Dorsolateral prefrontal cortex (tissue), 122 donors: ENCODE measurements at places on chromosomes 11 and 22. TPM values are rescaled to one million over a fixed set of nuclear protein-coding genes. Genes with fewer than 3 reads are reported as not detected.

DNA sequence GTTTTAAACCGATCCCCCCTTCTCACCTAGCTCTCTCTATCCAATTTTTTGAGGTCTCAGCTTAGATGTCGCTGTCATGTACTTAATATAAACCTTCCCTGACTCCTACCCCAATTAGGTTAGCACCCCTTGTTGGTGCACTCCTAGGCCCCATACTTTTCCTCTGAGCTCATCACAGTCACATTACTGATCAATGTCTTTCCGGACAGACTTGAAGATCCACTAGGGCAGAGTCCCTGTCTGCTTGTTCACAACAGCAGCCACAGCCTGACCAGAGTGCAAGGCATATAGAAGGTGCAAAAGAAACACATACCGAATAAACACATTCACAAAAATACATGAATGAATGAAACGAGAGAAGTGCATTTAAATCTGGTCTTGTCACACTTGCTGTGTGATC is 261.0 kb upstream of the NARS2 start:
- DNase-seq = no peak

DNA sequence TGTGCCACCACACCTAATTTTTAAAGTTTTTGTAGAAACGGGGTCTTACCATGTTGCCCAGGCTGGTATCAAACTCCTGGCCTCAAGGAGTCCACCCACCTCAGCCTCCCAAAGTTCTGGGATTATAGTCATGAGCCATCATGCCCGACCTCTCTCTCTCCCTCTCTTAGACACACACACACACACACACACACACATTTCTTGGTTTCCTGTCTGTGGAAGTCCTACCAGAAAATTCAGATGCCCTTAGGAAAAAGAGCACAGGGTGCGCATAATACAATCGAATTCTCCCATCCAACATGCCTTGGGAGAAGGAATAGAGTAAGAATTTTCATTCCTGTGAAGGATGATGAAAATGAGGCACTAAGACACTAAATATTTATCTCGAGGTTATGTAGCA is 10.4 kb downstream of the MICAL3 start:
- DNase-seq = no peak

- no peak for DNase-seq
These were observed 41.9 kb upstream of the PPP6R3 start for GRCh38 chr11:68418648-68419047.

- no peak for DNase-seq
These were observed 13.5 kb downstream of the NCF4 start for GRCh38 chr22:36874309-36874696.

KCNK4 gene
- total RNA-seq = 11.5 TPM

GRM5 gene
- total RNA-seq = 159 TPM

DNA sequence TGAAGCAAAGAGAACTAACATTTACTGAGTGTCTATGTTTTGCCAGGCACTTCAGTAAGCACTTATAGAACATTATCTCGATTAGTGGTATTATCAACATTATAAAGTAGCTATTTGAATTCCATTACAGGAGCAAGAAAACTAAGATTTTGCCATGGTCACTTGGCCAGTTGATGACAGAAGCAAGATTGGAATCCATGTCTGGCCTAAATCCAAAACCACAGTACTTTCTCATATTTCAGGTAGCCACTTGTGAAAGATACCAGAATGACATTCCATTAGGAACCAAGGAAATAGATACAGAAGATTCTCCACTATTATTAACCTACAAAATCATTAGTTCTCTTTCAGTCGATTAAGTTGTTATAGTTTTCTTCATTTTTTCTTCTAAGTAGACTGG is 691.0 kb upstream of the API5 start:
- DNase-seq = no peak

- DNase-seq = no peak
These were observed 57.8 kb downstream of the FAM181B start for GRCh38 chr11:82675838-82676237.

MMP7 gene
- total RNA-seq = not detected

MYBPC3 gene
- not detected for total RNA-seq

DNA sequence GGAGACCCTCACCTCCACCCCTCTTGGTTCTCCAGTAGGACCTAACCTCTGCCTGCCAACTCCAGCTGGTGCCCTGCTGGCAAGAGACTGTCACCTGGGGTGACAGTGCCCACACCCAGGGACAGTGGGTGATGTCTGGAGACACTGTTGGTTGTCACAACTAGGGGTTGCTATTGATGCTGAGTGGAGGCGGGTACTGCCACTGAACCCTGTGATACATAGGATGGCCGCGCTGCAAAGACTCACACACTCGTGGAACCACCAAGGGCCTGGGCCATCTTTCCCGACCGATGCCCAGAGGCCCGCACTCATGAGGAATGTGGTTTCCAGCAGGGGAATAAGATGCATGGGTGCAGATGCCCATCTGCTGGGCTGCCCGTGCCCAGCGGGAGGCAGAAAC is 143.2 kb downstream of the SHANK2 start:
- no peak for DNase-seq

MS4A6A gene
- total RNA-seq = 20.7 TPM

GRCh38 chr11:59767225-59767611 is 12.0 kb downstream of the STX3 start:
- DNase-seq = no peak

- DNase-seq = no peak
These were observed 34.4 kb upstream of the CD82 start for GRCh38 chr11:44531116-44531504.

GRCh38 chr11:109036011-109036410 is 371.1 kb downstream of the DDX10 start:
- DNase-seq = no peak

- DNase-seq = no peak
These were observed 58.3 kb downstream of the CERK start for GRCh38 chr22:46679706-46680269.

DNA sequence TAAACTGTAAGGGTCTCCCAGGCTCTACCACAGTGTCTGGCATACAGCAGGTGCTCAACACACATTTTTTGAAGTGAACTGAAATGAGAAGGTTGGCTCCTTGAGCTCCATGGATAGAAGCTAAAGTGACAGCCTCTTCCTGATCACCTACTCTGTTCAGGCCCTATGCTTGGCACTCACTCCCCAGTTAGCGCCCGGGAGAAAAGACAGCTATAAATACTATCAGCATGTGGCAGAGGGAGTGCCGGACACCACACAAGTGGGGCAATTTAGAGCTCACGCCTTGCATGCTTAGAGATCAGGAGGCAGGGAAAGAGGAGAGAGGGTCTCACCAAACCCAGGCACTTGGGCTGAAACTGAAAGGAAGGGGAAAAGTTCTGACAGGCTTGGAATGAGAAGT is 195.5 kb downstream of the BUD13 start:
- DNase-seq = no peak

DNA sequence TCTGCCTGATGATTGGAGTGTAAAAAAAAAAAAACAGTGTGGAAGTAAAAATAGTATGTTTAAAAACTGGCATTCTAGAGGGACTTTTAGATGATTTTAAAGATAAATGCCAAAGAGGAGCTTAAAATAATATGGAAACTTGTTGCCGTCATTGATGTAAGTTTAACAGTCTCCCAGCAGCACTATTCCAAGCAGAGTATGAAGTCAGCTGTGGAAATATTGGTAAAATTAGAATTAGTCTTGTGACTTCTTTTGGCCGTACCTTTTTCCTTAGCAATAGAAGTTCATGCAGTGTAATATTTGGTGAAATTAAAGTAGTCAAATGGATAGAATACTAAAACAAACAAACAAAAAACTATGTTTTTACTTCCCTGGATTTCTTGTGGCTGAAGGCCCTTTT is 134.9 kb downstream of the METTL15 start:
- DNase-seq = no peak

DNA sequence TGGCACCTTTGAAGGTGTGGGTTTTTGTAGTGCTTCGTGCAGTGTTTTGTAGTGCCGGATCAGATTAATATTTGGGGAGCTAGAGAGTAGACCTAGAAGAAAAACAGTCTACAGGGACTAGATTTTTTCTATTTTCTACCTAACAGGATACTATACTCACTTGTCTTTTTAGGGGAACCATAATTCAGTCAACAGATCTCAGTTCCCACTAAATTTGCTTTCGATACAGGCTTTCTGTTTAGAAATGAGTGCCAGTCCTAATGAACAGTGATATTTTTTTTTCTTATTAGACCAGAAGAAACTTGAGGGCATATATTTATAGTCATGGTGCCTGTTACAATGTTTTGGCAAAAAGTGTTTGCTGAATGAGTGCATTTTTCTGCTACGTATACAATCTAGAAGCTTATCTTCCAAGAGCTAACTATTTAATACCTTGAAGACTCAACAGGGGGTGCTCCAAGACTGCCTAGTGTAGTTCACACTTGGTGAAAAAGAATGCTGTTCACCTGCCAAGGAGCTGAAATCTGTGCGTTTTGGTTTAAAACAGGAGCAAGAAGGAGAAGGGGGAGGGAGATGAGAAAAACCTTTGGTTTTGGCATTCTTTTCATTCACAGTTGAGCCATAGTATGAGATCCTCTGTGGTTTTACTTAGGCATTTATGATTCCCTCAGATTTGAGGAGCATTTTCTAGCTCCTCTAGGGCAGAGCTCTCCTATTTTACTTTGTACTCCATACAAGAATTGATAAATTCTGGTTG is 44.9 kb upstream of the VSTM5 start:
- no peak for DNase-seq

- DNase-seq = no peak
These were observed 99.8 kb upstream of the OR9G4 start for GRCh38 chr11:56848141-56848809.

RBFOX2 gene
- 132 TPM for total RNA-seq

CCDC88B gene
- 8.1 TPM for total RNA-seq

GRCh38 chr11:77384571-77384970 is 83.1 kb upstream of the GDPD4 start:
- DNase-seq = no peak

GRCh38 chr11:61954851-61955421 is 4.8 kb downstream of the BEST1 start:
- no peak for DNase-seq

DNA sequence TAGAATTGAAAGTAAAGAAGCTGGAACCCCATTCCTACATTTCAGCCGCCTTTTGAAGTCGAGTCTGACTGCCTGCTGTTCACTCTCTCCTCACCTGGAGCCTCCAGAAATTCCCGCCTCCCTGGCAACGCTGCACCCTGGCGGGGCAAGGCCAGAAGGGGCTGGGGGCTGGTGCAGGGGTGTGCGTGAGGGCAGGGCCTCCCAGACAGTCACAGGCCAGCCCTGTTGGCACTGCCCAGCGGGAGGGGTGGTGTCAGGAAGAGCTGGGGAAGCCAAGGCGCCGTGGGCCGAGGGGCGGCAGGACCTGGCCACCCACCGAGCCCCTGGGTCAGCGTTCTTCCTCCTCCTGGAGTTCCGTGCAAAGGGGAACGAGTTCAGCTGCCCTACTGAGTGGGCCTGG is 123.2 kb downstream of the KCNQ1OT1 start:
- DNase-seq = peak; percentile 35

CRYBB2 gene
- not detected for total RNA-seq

- DNase-seq = no peak
These were observed 2.1 kb downstream of the C11orf16 start for GRCh38 chr11:8930456-8931175.

DNA sequence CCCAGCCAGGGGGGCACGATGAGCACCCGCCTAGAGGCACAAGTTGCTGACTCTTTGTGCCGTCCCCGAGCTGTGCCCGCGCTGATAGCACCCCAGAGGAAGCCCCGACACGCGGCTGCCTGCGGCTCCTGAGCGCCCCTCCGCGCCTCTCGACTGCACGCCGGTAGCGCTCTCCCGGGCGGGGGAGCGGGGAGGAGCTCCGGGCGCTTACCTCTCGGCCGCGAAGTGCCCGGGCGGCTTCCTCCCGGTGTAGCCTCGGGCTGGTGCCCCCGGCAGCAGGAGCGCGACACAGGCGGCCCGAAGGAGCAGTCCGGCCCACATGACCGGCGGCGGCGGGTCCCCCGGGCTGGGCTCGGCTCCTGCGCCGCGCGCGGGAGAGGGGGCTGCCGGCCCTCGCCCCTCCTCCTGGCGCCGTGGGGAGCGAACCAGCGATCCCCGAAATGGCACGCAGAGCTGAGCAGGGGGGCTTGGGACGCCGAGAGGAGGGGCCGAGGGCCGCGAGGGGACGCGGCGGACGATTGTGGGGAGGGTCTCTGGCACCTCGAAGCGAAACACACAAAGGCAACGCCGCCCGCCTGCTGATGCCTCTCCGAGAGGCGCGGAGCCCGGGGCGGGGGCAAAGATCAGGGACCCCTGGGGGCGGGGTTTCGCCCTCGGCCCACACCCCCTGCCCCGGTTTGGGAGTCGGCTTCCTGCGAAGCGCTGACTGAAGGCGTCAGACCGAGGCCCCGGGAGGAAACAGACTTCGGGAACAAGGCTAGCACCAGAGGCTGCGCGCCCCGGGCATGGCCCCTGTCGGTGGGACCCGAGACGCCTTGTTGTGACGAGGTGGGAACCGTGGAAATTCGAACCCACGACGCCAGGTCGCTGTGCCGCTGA is at the start of gene VWCE:
TSS of gene VWCE (minus strand) at position 600 of the 879 bp plus-strand sequence. CDS start at position 321, 279 bp downstream.
- DNase-seq = peak; percentile 77

DNA sequence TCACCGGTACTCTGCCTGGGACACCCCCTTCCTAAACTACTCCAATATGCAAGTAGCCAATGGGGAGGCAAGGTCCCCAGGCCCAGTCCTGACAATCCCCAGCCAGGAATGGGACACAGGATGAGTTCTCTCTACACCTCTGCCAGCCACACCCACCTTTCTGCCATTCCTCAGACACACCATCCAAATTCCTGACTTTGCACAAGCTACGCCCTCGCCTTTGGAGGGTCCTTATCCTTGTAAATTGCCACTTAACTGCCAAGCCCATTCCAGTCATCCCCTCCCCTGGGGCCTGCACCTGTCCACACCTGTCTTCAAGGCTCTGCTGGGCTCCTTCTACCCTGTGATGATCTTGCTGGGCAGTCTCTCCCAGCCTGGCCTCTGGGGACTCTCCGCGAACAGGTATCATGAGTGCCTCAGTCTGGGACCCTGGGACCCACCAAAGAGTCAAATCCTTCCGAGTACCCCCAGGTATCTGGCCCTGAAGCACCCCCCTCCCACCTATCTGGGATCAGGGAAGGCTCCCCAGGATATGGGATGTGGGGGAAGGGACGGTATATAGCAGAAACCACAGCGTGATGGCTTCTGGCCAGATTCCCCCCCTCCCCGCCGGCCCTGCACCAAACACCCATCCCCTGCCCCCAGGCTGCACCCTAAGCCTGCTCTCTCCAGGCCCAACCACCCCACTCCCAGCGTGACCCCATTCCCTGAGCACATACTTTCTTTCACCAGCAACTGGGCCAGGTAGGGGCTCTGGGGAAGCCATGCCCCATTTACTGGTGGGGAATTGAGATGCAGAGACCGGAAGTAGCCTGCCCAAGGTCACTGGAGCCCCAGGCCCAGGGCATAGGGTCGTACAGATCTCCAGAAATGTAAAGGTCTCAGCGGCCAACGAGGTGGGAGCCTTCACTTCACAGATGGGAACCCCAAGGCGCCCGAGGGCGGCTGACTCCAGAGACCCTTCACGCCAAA is 806 bp downstream of the ARAP1 start:
- DNase-seq = no peak

DNA sequence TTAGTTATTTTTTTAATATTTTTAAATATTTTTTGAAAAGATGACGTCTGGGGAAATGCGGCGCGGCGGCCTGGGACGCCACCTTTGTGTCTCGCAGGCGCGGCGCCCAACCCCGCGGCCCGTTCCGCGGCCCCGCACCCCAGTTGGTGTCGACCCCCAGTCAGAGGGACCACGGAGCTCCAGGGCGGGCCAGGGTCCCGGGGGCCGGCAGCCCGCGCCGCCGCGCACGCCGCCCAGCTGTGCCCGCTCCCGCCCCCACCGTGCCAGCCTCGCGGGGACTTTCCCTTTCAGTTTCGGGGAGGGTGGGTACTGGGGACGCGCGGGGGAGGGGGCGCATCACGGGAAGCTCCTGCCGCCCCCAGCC is 1.6 kb downstream of the CCND1 start:
- no peak for DNase-seq

GRCh38 chr11:44761551-44761961 is 34.8 kb downstream of the TSPAN18 start:
- DNase-seq = no peak
